Thoracic aorta (tissue), 2 donors: ENCODE measurements at places on chromosomes 1 and 21. TPM values are rescaled to one million over a fixed set of nuclear protein-coding genes. Genes with fewer than 3 reads are reported as not detected.

AJAP1 gene
- total RNA-seq: 0.41 TPM

GRCh38 chr21:26570203-26570602 lies 2.9 kb downstream of the CYYR1 start:
- DNase-seq: no peak

DNA sequence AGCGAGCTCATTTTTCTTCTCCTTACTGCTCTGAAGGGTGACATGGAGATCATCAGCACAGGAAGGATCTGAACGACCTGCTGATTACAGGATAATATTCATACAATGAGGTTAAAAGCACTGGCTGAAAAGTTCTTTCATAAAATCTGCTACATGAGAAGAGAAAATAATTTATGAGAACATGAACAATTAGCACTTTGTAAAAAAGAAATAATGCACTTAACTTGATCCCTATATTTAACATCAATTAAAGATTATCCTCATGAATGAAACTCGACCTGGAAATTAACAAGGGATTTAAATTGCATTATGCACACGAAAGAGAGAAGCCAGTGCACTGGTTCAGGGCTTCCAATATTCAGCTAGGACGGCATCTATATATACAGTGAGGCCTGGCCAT lies 46.6 kb downstream of the RRAGC start:
- no peak for DNase-seq

PRAMEF4 gene
- not detected for total RNA-seq

DNA sequence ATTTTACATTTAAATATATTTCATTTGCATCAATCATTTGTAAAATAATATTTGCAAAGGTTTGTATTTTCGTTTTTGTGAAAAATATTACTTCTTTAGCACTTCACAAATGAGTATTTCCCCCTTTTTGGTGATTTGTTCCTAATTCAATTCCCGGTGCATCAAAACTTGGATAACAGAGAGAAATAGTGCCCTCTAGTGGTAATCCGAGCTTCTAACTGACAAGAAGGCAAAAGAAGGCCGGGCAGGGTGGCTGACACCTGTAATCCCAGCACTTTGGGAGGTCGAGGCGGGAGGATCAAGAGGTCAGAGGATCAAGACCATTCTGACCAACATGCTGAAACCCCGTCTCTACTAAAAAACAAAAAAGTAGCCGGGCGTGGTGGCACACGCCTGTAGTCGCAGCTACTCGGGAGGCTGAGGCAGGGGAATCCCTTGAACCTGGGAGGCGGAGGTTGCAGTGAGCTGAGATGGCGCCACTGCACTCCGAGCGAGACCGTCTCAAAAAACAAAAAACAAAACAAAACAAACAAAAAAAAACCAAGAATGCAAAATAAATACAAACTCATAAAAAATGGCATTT lies 137.7 kb downstream of the COL11A1 start:
- no peak for DNase-seq

- DNase-seq: no peak
Measured at GRCh38 chr1:115118086-115118485, 28.8 kb upstream of the TSPAN2 start.

DNA sequence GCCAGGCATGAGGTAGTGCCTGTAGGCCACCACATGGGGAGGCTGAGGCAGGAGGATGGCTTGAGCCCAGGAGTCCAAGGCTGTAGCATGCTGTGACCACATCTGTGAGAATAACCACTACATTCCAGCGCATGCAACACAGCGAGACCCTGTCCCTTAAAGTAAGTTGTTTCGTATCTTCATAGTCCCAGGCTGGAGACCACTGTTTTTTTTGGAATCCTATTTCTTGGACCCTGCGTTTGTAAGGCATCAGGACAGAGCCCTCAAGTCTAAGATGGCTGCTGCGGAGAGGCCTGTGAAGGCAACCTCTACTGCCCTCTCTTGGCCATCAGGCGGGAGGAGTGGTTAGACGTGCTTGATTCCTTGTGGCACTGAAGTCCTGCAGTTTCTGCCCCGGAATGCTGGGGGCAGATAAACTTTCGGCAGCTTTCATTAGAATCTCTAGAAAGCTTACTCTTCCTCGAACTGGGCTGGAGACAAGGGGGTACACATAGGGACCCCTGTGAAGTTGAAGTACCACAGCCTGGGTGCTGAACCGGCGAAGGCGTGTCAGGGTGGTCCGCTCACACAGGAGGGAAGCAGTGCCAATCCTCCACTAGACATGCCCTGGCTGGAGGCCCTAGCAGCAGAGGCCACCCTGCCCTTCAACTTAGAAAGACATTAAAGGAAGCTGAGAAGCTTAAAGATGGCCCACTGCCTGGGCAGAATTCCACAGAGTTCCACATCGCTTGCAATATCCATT lies 36.6 kb downstream of the RABIF start:
- DNase-seq: no peak

GRCh38 chr1:201842472-201843027 lies 13.6 kb downstream of the IPO9 start:
- DNase-seq: no peak

DNA sequence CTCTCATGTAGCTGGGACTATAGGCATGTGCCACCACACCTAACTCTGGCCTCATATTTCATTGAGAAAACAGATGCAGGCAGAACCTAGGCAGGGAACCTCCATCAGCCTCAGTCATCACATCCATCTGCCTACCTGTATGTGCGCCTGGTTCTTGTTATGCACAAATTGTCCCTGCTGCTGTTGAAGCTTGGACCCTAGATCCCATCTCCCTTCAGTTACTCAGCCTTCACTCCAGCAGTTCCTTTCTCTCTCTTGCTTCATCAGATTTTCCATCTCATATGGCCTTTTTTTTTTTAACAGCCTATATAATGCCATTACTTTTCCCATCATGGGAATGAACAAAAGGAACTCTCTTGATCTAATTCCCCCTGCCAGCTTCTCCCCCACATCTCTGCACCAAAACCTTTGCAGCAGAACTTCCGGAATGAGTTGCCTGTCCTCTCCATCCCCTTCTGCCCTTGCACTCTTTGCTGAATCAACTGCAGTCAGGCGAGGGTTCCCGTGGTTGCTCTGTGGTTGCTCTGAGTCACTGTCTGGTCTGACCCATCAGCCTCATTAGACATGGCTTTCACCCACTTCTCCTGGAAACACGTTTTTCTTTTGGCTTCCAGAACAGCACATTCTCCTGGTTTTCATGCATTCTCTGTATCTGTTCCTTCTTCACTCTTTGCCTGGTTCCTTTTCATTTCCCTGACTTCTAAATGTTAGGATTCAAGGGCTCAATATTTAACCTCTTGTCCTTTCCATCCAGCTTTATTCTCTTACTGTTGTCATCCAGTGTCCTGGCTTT lies 41.5 kb downstream of the UBE4B start:
- DNase-seq: peak; percentile 22

TFAP2E gene
- 4.7 TPM for total RNA-seq

ZNF691 gene
- 19.8 TPM for total RNA-seq

CD2 gene
- total RNA-seq: 1.4 TPM

GSTM5 gene
- 2.0 TPM for total RNA-seq

DNA sequence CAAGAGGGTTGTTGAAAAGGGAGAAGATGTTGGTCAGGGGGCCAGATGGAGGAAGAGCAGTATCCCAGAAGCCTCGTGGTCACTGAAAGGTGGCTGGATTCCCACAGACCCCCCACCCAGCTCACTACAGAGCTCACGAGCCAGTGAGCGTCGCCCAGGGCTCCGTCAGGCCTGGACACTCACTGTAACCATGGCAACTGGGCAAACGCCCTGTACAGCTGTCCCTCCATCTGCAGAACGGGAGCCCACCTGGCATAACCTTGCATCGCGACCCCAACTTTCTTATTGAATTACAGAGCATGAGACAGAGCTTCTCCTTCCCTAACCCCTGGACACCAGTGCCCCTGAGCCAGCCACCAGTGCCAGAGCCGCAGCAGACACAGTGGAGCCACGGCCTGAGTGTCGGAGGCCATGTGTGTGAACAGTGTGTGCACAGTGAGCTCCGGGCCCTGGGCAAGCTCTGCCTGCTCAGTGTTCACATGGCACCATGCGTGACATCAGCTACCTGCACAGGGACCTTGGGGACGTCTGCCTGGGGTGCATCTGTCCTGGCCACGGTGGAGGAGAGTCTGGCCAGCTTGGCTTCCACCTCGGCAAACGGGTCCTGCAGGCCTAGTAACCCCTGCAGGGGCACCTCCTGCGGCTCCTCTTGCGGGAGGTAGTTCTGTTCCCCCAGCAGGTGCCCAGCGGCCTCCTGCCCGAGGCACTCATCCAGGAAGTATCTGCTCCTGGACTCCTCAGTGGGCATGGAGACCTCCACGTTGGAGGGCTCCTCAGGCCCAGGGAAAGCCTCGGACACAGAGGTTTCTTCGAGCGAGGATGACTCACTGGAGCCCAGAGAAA lies 25.9 kb upstream of the DDOST start:
- no peak for DNase-seq

ASCL5 gene
- total RNA-seq: not detected

S100A7 gene
- total RNA-seq: not detected

GRCh38 chr1:101408212-101409042 lies 171.6 kb downstream of the S1PR1 start:
- DNase-seq: no peak

DNA sequence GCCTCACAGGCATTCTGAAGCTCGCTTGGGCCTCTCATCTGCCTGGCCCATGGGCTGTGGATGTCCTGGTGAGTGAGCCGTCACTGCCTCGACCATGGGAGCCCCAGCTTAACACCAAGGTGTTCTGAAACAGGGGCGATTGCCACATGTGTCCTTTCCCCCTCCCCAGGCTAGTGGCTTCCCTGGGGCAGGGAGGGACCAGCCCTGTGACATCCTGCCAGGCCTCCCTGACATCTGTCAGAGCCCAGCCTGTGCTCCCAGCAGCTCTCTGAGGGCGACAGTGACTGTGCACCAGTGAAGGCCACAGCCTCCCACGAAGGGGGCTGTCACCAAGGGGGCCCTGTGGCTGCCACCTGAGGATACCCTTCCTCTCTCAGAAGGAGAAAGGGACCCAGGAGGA lies 35.9 kb upstream of the CCDC27 start:
- no peak for DNase-seq

INSRR gene
- not detected for total RNA-seq

GRCh38 chr1:940107-941014 lies 16.6 kb downstream of the SAMD11 start:
- no peak for DNase-seq

- no peak for DNase-seq
Measured at GRCh38 chr1:180031664-180032063, 77.1 kb downstream of the CEP350 start.

GUCA2B gene
- total RNA-seq: not detected

GRCh38 chr1:209866201-209866600 lies 38.4 kb downstream of the UTP25 start:
- no peak for DNase-seq

GRCh38 chr1:30299393-30299792 lies 424.0 kb downstream of the MATN1 start:
- DNase-seq: no peak

DNA sequence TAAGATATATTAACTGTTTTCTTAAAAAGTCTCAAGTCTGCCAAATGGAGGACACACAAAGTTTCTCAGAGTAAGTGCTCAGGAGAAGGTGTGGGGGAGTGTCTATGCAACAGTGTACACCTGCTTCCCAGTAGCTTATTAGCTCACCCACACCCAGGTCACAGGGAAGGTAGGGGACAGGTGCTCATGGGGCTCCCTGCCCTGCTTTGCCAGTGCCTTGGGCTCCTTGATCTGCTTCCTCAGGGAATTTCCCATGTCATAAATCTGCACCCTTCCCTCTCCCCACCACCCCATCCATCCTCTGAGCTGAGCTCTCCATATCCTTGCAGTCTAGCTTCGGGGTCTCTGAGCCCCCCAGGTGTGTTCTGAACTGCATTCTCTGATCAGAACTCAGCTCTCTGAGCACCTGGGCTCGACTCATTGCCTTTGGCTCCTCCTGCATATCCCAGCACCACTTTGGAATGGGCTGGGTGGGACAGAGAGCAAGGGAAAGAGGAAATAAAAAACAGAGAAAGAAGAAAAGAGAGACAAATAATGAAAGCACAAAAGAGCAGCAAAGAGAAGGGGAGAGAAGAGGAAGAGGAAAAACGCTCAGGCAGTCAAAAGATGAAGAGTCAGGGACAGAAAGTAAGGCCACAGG lies 87.0 kb upstream of the ATP1B1 start:
- no peak for DNase-seq

DNA sequence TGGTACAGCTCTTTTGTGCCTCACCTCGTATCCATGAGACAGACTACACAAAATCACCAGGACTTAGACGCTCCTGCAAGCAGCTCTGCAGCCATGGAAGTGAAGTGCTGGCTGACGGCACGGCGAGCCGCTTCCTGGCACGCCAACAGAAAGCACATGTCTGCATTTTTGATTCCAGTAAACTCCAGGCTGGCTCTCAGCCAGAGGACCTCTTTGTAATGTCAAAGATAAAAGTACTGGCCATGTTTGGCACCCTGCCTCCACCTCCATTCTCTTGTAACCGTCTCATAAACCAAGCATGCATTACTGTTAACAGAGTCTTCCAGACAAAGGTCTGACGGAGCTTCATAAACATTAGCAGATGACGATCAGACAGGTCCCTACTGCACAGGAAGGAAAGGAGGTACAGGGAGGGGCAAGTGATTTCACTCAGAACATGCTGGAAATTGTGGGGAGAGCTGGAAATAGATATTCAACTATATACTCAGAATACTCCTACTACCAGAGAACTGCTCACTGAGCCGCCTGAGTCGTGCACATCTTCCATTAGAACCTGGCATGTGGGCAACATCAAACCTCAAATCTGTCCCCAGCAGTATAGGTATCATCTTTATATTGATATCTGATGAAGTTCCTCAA lies 632.0 kb downstream of the SMYD3 start:
- peak; percentile 4 for DNase-seq

- DNase-seq: no peak
Measured at GRCh38 chr1:14420686-14421085, 177.8 kb upstream of the KAZN start.

DNA sequence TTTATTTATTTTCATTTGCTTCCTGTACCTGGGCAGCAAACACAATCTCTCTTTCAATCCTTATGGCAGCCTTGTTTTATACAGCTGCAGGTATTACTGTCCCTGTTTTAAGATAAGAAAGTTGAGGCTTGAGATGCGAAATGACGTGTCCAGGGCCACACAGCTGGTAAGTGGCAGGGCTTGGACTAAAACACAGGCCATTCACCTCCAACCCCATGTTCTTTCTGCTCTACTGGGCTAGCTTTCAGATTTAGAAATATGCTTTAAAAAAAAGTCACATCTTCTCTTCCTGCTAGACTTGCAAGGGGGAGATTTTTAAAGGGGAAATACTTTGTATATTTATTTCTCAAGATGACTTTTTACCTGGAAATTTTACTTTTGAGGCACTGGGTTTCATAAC lies 62.8 kb downstream of the CNST start:
- no peak for DNase-seq

GRCh38 chr21:39136711-39137110 lies 46.5 kb downstream of the PSMG1 start:
- DNase-seq: no peak

DNA sequence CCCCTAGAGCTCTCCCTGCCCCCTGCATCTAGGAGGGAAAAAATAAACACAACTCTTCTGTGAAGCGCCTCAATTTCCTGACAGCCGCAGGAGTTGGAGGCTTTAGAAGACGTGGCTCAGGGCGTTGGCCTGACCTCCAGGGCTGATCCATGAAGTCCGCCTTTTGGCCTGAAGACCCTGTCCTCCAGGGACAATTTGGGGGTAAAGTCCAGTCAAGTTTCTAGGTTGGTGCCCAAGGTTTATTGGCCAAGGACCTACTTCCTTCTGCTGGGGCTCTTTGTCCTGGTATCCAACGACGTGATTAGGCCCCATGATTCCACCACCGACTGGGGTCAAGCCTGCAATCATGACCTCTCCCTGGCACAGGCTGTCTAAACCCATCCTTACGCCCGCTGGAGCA lies 54.9 kb downstream of the PTPRF start:
- DNase-seq: no peak
